ENCODE measurements at places on chromosomes 7 and 10. TPM values are rescaled to one million over a fixed set of nuclear protein-coding genes. Genes with fewer than 3 reads are reported as not detected.

TIMM23B gene
- 17.6 TPM for polyA plus RNA-seq

SH2B2 gene
- polyA plus RNA-seq: 2.6 TPM

GRCh38 chr10:70508912-70509756 lies 30.6 kb downstream of the PALD1 start:
- DNase-seq: peak; percentile 70

DNA sequence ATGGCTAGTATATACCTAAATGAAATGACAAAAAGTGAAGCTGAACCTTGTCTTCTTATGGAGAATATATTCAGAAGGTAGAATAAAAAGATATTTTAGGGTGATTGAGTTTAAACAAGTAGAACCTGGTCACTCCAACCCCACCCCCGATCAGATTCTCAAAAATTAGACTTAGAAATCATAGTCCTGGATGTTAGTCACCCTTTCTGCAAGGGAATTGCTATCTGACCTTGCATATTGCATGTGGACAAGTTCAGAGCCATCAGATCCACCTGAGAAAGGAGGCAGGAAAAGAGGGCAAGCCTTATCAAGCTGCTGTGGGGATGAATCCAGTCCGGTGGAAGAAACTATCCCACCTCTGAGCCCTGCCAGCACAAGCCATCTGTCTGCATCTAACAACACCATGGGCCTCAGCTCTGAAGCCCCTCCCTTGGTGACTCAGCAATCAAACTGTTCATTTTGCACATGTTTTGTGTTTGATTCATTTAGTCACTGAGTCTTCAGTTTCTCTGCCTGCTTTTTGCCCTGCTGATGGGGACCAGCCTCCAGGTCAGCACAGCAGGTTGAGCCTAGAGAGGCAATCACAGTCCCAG lies 727.3 kb downstream of the AUTS2 start:
- no peak for DNase-seq

Measured in right lung (tissue), 10 donors.